Left lung (tissue), 14 donors: ENCODE measurements at places on chromosomes 2 and 18. TPM values are rescaled to one million over a fixed set of nuclear protein-coding genes. Genes with fewer than 3 reads are reported as not detected.

The CYP27A1 gene
- polyA plus RNA-seq, result 26.2 TPM

GRCh38 chr2:159922563-159922962, 124.6 kb upstream of the CD302 start:
- no peak for DNase-seq

The OTOF gene
- polyA plus RNA-seq, result 0.10 TPM

GRCh38 chr18:7414459-7414858, 152.7 kb upstream of the PTPRM start:
- no peak for DNase-seq

The HRH4 gene
- polyA plus RNA-seq, result 0.06 TPM

The SERPINB11 gene
- polyA plus RNA-seq, result not detected

- DNase-seq, result no peak
Observed at GRCh38 chr2:23513872-23514793, 129.2 kb downstream of the KLHL29 start.

DNA sequence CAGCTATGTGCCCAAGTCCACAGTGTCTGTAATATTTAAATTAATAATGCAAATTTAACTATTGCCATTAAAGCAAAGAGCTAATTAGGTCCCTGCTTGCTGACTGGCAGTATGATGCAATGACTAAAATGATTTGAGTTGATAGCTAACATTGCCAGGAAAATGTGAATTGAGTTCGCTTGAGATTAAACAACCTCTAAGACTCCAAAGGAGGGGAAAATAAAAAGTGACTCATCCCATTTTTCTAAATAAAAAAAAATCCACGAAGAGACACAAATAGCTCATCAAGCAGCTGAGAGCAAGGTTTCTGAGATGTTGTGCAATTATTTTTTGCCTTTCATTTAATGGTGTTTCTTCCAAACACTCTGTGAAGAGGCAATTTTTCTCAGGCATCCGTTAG, 413.0 kb downstream of the MTX2 start:
- peak; percentile 21 for DNase-seq

DNA sequence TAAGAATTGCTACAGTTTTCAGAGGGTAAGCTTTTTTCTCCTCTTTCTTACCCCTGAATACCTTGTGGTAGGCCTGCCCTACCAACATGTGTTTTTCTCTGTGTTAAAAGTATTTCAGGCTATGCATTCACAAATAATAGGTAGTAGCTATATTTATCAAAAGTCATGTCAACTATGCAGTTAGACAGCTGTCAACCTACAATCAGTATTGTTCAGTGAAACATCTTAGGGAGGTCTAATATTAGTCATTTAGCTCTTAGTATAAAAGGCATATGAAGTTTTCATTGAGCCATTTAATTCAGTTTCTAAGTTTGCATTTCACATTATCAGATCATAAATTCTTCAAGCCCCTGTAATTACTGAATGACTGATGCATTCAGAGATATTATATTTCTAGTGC, 36.7 kb downstream of the XIRP2 start:
- no peak for DNase-seq

The LRPPRC gene
- 94.4 TPM for polyA plus RNA-seq

- no peak for DNase-seq
Observed at GRCh38 chr2:186484062-186484735, 1.9 kb upstream of the ZC3H15 start.

- no peak for DNase-seq
Observed at GRCh38 chr2:57962861-57963260, 83.7 kb upstream of the VRK2 start.

The TMEM247 gene
- not detected for polyA plus RNA-seq

DNA sequence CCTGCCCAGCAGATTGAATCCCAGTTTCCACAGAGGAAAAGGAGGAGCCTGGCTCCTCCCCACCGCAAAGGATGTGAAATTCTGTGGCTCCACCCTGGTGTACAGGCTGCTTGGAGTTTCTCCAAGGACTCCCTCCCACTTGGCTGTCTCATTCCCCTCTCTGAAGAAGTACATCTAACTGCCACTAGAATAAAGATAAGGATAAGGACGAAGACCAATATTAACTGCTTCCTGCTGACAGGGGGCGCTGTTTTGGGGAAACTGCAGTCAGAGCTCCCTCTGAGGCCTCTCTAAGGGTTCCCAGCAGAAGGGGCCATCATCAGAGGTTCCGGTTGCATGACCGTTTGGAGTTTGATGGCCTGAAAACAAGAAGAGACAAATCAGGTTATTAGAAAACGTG, 790.9 kb downstream of the CPS1 start:
- DNase-seq, result no peak

GRCh38 chr18:27582760-27583412, 397.8 kb upstream of the CHST9 start:
- DNase-seq, result no peak

- DNase-seq, result no peak
Observed at GRCh38 chr2:148455791-148456190, 188.8 kb upstream of the EPC2 start.

DNA sequence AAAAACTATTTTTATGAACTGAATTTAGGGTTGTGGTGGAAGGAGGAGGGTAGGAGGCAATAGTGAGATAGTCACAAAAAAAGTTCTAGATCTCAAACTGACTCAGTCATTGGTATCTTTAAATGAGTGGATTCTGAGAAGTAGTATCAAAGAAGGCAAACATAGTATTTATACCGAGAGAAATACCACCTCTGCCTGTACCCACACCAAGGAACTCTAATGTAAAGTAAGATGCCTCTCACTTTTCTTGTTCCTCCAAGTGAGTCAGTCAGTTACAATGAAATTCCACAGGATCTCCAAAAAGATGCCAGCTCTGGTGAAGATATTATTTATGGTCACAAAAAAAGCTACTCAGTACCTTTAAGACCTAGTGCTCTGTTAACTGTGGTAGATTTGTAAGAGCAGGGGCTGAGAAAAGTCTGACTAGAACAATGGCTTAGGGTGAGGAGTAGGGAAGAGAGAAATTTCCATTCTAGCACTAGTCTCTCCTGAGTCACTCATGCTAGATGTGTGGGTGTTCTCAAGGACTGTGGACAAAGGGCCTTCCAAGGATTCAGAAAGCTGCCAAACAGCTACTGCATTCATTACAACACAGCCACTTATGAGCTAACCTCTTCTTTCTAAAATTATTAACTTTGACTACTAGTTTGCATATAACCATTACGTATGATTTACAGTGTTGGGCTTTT, 36.3 kb downstream of the YWHAQ start:
- no peak for DNase-seq

DNA sequence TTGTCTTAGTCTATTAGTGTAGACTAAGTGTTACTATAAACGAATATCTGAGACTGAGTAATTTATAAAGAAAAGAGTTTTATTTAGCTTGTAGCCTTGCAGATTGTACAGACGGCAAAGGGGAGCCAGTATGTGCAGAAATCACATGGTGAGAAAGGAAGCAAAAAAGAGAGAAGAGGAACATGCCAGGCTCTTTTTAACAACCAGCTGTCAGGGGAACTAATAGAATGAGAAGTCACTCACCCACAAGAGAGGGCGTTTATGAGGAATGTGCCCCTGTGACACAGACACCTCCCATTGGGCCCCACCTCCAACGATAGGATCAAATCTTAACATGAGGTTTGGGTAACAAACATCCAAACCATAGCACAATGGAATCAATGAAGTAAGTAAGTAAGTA, 20.6 kb upstream of the ZNF804A start:
- DNase-seq, result no peak

- no peak for DNase-seq
Observed at GRCh38 chr2:5022061-5022460, 670.1 kb upstream of the SOX11 start.

GRCh38 chr2:75609334-75609689, 37.3 kb upstream of the MRPL19 start:
- no peak for DNase-seq

GRCh38 chr2:105407946-105408743, 9.3 kb upstream of the FHL2 start:
- no peak for DNase-seq

DNA sequence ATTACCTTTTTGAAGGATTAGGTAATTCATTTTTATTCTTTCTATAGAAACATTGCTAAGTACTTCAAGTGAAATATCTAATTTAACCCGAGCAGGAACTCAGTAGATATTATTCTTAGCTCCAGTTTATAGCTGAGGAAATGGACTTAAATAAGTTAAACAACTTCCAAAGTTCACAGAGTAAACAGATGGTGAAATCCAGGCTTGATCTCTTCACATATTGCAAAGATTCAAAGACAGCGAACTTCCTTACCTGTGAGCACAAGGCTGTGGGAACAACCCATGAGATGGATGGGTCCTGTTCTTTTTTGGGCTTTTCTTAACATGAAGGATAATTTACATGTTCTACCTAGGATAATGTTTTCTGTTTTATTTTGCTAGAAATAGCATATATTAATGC, 439.0 kb downstream of the IRS1 start:
- no peak for DNase-seq

GRCh38 chr2:122873951-122874350, 1118.5 kb downstream of the TSN start:
- no peak for DNase-seq

GRCh38 chr2:97931118-97931857, 64.5 kb downstream of the TMEM131 start:
- DNase-seq, result no peak

The ALLC gene
- polyA plus RNA-seq, result not detected

DNA sequence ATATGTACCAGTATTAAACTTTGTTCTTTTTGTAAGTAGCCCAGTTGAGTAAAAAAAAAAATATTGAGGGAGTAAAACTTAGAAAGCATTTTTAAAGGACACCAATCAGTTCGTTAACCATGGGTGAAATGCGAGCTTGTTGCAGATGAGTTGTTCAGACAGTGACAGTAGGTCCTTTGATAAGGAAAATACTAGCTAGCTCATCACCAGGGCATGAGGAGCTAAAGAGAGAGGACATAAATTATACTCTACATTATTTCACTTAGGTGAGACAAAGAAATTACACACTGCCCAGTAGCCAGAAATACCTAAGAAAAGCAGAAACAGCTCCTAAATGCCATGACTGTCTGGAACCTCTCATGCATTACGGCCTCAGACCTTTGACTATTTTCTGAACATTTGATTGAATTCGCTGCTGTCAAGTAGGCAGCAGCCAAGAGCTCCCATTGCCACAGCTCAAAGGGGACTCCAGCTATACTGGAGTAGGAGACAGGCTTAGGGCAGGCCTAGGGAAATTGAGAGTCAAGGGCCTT, 2.6 kb upstream of the HNRNPLL start:
- DNase-seq, result no peak

The CCDC74B gene
- 4.1 TPM for polyA plus RNA-seq

DNA sequence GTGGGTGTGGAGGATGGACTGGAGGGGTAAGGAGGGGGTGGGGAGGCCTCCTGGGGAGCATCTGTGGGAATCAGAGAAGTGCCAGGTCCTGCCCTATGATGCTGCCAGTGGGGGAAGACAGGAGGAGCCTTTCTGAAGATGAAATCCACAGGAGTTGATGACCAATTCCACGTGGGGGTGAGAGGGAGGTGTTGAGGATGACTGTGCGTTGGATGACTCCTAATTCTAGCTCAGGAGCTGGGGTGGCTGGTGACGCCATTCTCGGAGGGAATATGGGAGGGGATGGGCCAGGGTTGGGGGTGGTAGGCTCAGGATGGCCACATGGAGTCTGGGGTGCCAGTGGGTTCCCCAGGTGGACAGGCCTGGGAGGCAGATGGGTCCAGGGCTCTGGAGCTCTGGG, 32.3 kb downstream of the EMX1 start:
- DNase-seq, result no peak

The CD8A gene
- polyA plus RNA-seq, result 0.79 TPM

DNA sequence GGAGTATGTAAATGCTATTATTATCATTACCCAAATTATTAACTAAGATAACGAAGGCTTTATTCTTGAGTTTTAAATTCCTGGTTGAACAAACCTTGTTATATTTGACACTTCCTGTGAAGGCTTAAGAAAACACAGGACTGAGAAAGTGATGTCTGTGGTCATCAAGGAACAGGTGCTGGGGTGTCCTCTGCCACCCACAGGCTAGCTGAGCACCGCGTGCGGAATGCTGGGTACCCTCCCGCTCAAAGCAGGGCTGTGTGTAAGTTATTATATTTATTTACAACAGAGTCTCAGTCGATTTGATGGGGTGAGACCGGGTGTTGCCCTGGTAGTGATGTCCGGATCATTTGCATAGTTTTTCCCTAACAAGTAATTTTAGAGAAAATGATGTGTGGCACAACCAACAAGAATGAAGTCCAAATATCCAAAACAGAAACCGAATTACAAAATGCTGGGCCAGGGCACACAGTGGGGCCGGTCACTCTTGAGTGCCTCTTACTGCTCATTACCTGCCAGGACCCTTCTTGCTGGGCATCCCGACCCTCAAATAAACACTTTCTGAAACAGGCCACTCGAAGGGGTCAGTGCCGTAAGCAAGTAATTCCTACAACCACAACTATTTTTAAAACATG, 49.2 kb downstream of the TMEM18 start:
- DNase-seq, result no peak

DNA sequence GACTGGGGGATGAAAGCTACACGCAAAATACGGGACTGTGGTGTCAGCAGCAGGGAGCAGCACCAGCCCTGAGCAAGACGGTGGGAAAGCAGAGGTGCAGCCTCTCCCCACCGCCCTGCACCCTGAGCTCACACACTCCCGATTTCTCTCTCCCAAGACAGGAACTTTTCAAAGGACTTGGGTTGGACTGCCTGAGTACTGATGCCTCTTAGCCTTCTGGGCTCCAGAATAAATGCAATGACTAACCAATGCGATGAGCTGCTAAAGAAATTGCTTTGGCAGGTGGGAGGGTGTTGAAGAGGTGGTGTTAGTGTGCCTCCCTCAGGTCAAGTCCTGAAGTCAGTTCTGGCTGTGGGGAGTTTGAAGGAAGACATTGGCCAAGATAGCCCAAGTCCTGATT, 9.6 kb downstream of the TRIM54 start:
- no peak for DNase-seq

The CHRNA1 gene
- 0.31 TPM for polyA plus RNA-seq

DNA sequence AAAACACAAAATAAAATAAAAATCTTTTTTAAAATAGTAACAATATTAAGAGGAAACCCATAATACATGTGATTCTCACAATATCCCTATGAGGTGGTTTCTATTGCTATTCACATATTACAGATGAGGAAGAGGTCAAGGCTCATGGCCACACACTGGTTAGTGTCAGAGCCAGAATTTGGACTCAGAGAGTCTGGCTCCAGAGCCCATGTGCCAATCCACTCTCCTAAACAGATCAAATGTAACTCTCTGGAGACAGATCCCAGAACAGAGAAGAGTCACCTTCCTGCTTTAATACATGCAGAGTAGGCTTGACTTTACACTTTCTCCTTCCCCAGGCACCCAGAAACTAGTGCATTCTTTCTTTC, 10.1 kb upstream of the SLC11A1 start:
- no peak for DNase-seq

The ITGAV gene
- 53.6 TPM for polyA plus RNA-seq

The GRB14 gene
- polyA plus RNA-seq, result 60.6 TPM

DNA sequence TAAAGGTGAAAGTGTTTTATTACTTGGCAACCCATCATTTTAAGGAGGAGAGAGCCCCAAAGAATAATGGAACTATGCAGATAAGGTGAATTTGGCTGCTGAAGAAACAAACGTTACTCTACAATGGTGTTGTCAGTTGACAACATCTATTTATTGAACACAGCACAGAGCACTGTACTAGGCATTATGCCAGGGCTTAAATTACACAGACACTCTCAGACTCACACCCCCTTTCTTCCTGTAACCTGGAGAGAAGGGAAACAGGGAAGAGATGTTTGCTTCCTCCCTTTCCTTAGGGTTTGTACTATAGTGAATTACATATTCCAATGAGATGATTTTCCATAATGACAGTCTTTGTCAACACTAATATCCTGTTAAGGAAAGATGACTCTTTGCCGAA, 94.0 kb upstream of the ATP5MC3 start:
- DNase-seq, result no peak
